Purkinje cell (primary cell): ENCODE measurements at places on chromosomes 12 and 14. TPM values are rescaled to one million over a fixed set of nuclear protein-coding genes. Genes with fewer than 3 reads are reported as not detected.

Gene CLEC4A
- polyA plus RNA-seq = 1.2 and 3.8 TPM in 2 replicates

Gene KRT3
- not detected in 2 replicates for polyA plus RNA-seq

Gene ACSM4
- not detected in 2 replicates for polyA plus RNA-seq

Gene TBX3
- 0.88 TPM in 1 of 2 replicates, not detected in the other for polyA plus RNA-seq

Gene LRTM2
- 0.08 TPM in 1 of 2 replicates, not detected in the other for polyA plus RNA-seq

Gene B3GNT4
- 3.0 and 4.2 TPM in 2 replicates for polyA plus RNA-seq

Gene CABP1
- polyA plus RNA-seq = 6.3 and 13.1 TPM in 2 replicates

Gene KLRC3
- polyA plus RNA-seq = 0.95 TPM in 1 of 2 replicates, not detected in the other

Gene RNASE3
- polyA plus RNA-seq = 2.3 TPM in 1 of 2 replicates, not detected in the other

Gene LRRIQ1
- polyA plus RNA-seq = 3.0 and 6.0 TPM in 2 replicates

Gene CALCOCO1
- 18.7 and 38.1 TPM in 2 replicates for polyA plus RNA-seq

Gene DBX2
- polyA plus RNA-seq = 0.19 TPM in 1 of 2 replicates, not detected in the other

Gene C12orf56
- polyA plus RNA-seq = 20.1 and 38.8 TPM in 2 replicates

Gene FGF23
- not detected in 2 replicates for polyA plus RNA-seq

Gene MIP
- polyA plus RNA-seq = 0.51 TPM in 1 of 2 replicates, not detected in the other
